ENCODE measurements at places on chromosomes 2 and 18. TPM values are rescaled to one million over a fixed set of nuclear protein-coding genes. Genes with fewer than 3 reads are reported as not detected.

GRCh38 chr2:190792956-190793888 lies 87.4 kb upstream of the GLS start:
- no peak for DNase-seq

GRCh38 chr18:54100920-54101470 lies 123.5 kb downstream of the MBD2 start:
- no peak for DNase-seq

DNA sequence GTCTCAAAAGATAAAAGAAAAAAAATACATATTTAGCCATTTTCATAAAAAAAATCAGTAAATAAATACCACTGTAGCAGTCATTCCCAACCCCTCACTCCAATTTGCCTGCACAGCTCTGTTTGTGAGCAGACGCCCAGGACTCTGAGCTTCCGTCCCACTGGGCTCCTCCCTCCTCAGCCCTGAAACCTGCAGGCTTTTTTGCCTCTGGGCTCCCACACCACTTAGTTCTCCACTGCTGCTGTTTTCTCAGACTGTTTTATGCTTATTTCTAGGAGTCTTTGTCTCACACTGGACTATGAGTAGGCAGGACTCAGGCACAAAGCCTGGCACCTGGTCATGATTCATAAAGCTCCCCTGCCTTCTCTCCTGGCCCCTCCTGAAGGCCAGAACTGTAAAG lies 6.1 kb upstream of the CXCR1 start:
- no peak for DNase-seq

GRCh38 chr2:162579169-162579568 lies 235.2 kb downstream of the GCA start:
- no peak for DNase-seq

DNA sequence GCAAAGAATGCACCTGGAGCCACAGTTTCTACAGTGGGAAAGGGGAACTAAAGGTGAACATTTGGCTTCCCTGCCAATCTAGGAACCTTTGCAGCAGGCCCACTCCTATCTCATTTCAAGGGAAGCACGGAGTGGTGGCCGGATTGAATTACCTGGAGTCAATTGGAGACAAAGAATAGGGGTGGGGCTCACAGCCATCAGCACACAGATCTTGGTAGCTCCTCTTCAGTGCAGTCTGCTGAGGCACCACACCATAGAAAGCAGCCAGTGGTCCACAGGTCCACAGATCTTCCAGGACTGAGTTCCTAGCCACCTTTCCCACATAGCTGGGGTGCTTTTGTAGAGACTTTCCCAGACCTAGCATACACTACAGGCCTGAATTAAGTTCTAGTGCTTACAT lies 43.5 kb upstream of the NXPH2 start:
- DNase-seq: no peak

- DNase-seq: no peak
Observed at GRCh38 chr2:30758191-30758651, 49.0 kb downstream of the CAPN13 start.

GRCh38 chr18:55144193-55144930 lies 185.1 kb upstream of the CCDC68 start:
- DNase-seq: no peak

DNA sequence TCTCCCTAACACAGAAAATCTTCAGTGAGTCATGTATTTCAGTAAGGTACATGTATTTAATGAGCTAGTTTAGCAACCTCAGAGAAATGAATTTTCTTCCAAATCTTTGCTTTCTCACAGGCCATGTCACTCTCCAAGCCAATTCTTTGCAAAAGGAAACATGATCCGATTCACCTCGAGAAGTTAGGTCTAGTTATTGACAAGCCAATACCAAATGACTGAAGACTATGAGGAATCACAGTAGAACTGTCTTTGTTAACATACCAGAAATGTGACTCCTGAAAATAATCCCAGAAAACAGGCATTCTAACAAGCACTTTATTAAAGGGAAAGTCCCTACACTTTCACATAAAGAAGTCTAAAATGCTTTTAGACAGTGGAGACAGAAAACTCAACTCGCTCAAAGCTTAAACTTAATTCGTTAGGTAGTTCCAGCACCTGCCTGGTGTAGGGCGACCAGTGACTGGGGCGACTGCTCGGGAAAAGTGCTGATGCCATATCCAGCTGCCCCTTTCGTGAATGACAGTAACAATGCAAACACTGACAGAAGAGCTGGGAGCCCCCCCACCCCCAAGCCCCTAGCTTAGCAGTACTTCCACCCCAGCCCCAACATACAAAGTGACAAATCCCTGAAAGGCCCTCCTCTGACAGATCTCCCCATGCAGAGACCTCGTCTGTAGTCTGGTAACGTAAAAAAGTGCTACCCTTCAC lies 1.8 kb downstream of the MEMO1 start:
- no peak for DNase-seq

DNA sequence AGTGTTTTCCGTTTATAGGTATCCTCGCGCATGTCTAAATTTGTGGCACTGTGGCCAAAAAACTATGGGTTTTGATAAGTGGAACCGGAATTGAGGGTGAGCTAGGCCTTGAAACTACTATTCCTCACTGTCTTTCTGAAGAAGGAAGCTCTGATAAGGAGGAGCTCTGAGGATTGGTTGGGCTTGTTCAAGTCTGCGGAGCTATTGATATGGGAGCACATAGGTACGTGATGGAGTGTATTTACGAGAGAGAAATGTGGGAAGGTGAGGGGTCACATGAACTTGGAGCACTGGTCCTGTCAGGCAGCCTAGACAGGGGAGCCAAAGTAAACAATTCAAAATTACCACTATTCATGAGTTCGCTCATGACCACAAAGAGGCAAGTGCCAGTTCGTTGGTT lies 131.4 kb downstream of the BABAM2 start:
- DNase-seq: no peak

DNA sequence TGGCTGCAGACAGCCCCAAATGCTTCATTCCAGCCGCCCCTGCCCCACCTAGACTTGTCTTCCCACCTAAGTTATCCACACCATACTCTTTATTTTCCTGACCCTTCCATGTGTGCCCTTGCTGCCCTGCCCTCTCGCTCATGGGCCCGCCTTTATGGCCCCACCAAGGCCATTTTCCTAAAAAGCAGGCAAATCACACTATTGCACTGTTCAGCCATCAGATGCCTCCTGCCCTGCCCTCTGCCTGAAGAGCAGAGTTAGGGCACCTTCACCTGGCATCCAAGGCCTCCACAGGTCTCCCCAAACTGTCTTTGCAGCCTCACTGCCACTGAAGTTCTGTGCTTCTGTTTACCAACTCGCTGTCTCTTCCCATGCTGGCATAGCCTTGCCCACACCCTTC lies 496.7 kb downstream of the EIPR1 start:
- DNase-seq: no peak

GRCh38 chr2:164538240-164538866 lies 82.9 kb downstream of the GRB14 start:
- no peak for DNase-seq

- no peak for DNase-seq
Observed at GRCh38 chr2:95185197-95185596, 19.6 kb downstream of the ZNF2 start.

DNA sequence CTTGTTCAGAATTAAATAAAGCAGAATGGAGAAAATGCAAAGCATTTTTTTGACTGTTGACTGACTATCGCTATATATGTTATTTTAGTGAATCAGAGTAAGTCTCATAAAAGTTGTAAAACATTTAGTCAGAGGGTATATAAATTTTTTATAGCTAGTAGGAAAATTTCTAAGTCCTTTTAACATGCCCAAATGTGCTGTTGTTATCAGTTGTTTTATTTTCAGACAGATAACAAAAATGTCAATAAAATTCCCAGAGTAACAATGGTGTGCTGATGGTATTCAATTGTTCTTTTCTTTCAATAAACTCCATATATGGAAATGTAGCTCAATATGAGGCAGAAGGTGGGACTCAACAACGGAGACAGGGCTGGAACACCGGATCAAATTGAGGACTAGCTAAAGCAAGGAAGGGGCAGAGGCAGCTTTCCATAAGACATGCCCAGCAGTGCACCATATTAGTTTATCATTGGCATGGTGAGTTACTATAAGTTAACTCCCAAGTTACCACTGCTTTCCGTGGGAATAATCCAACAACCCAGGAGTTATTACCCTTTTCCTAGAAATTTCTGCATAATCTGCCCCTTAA lies 26.6 kb downstream of the GULP1 start:
- no peak for DNase-seq

GRCh38 chr18:6729247-6730091 lies at the start of gene ARHGAP28:
TSS of gene ARHGAP28 (plus strand) at chr18:6729716. CDS start at chr18:6729822, 106 bp downstream.
- peak; percentile 91 for DNase-seq

DNA sequence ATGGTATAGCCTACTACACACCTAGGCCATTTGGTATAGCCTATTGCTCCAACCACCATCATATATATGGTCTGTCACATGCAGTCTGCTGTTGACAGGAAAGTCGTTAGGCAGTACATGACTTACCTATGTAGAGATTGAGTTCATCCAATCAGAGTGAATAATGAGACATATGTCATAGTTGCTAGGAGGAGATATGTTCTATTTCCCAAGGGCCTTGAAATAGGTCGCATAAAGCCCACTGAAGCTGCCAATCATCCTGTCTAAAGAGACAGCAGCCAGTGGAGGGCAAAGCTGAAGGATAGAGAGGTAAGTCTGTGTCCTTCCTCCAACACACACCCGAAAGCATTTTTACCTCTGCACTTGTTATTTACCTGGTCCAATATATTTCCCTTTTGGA lies 263.4 kb downstream of the PTPRM start:
- DNase-seq: no peak

DNA sequence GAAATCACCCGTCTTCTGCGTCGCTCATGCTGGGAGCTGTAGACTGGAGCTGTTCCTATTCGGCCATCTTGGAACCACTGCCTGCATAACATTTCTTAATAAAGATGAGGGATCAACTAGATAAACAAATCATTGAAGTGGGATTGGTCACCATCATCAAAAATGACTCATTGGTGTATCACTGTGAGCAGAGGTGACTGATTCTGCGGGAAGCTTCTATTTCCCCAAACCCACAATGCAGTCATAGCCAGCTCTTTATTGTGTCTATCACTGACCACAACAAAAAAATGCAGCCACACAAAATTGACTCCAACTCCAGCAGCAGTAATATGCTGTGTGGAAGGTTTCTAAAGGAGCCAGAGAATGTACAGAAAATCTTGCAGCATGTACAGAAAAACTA lies 630.7 kb upstream of the HS6ST1 start:
- DNase-seq: no peak

GRCh38 chr18:76365561-76365960 lies 129.5 kb downstream of the ZNF516 start:
- no peak for DNase-seq

DNA sequence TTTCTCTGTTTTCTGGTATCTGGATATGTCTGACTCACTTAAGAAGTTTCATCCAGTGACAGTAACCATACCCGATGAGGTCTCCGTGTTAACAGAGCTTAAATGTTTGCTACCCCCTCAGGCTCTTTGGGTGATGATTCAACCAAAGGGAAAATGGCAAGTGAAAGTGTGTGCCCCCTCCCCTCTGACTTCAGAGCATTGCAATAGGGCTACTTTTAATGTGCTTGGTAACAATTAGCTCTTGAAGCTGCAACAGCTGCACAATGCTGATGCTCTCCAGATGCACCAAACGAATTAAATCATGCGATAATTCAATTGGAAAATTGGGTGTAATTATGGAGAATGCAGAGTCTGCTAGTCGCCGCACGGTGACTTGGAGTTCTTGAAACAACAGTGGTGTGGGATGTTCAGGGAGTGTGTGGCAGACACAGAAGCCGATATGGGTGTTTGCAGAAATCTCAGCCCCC lies 270.7 kb downstream of the ALK start:
- DNase-seq: peak; percentile 58

DNA sequence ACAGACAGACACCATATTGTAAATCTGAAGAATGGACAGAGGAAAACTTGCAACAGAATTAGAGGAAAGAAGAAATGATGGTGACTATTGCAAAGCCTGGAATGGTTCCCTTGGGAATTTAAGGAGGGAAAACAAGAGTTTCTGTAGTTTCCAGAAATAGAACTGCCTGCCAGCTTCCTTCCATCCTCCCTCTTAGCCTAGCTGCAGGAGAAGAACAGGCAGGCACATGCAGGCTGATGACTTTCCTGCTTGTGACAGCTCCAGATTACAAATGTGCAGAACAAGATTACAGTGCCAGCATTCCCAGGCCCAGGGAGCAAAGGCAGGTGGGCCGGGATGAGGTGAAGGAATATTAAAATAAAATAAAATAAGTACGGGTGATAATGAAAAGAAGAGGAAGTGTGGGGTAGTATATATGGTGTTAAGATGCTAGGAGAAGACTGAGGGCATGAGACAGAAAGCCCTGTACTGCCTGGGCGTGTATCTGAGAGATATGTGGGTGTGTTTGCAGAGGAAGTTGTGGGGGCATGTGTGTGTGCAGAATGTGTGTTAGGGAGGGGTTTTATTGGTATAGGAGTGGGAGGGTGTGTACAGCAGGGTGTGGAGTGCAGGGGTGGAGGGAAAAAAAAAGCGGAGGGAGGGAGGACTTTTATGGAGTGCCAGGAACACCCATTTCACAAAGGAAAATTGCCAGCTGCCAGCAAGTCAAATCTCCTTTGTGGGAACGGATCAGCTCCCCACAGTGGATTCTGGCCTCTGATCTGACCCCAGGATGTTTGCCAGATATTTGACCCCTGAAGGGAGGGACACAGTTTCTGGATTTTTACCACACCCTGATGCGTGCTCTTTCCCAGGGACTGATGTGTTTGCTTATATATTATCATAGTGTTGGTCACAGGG lies 43.9 kb upstream of the NEMP2 start:
- peak; percentile 53 for DNase-seq

DNA sequence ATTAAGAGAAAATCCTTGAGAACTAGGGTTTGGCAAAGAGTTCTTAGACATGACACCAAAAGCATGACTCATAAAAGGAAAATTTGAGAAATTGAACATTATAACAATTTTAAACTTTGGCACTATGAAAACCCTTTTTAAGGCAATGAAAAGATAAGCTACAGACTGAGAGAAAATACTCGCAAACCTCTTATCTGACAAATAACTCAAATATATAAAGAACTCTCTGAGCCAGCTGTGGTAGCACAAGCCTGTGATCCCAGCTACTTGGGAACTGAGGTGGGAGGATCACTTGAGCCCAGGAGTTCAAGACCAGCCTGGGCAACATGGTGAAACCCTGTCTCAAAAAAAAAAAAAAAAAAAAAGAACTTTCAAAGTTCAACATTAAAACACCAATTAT lies 70.5 kb downstream of the FAM168B start:
- DNase-seq: no peak

DNA sequence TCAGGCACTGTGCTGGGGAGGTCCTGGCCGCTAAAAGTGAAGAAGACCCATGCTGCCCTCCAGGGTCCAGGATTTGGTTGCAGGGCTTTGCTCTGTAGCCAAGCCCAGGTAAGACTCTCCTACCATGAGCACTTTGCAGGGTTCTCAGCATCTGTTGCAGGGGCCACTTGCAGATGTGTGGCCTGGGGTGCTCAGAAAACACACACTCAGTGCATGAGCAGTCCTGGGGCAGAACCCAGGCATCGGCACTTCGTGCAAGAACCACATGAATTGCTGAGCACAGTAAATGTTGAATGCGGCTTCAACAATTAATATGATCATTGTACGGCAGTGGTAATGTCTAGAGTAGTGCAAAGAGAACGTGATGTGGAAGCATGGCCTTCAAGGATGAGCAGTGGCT lies 98.5 kb upstream of the SMIM21 start:
- no peak for DNase-seq

The HOXD11 gene
- polyA plus RNA-seq: 3.3 TPM

The CRACDL gene
- 6.2 TPM for polyA plus RNA-seq

The CHRND gene
- polyA plus RNA-seq: not detected

The MDH1B gene
- 0.39 TPM for polyA plus RNA-seq

The TMEM37 gene
- 7.8 TPM for polyA plus RNA-seq

The NPAS2 gene
- 35.0 TPM for polyA plus RNA-seq

The PDCD1 gene
- polyA plus RNA-seq: 0.29 TPM
